ENCODE measurements at places on chromosomes 7 and 10.

DNA sequence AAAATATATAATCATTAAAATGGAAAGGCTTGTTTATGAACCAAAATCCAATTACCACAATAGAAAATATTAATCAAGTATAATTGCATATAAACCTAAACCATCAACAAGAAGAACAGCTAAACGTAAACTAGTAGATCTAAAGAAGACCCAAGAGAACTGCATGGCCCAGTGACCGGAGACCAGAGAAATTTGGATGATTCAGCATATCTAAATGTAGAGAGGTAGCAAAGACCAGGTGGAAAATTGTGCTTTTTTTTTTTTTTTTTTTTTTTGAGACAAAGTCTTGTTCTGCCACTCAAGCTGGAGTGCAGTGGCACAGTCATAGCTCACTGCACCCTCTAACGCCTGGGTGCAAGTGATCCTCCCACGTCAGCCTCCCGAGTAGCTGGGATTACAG is 207.2 kb upstream of the SEMA3E start:
- no peak for DNase-seq

DNA sequence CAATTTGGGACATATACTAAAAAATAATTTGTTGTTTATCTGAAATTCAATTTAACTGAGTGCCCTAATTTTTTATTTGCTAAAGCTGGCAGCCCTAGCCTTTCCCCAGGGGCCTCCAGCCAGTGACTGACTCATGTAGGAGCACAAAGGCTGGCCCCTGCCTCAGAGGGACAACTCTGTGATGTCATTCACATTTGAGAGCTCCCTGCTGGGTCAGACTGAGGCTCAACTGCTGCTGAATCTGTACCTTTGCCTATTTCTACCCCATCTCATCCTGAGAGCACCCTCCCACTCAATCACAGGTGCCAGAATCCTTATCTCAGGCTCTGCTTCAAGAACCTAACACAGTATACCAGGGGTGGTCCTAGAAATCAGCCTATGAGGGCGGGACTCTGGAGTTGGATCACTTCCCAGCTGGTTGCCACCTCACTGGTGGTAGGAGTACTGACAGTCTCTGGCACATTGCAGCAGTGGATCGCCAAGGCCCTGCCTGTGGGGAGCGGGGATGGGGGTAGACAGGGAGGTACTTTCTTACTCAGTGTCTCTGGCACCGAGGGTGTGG is 11.6 kb downstream of the GCK start:
- no peak for DNase-seq

- DNase-seq = no peak
Observed at GRCh38 chr7:132636581-132636980, 60.3 kb upstream of the PLXNA4 start.

DNA sequence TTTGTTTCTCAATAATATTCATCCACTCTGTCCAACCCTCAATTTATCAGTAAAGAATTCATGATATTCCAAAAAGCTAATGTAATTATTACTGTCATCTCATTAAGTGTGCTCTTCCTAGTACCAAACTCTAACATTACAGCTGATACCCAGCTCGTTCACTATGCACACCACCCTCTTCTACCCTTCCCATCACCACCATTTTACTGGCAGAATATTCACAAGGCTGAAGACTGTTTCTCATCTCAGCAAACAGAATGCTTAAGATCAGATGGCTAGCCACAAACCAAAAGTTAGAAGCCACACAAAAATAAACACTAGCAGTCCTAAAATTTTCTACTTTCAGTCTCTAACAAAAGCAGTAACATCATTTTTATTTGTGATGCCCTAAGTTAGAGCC is 121.5 kb downstream of the SRPK2 start:
- no peak for DNase-seq

GRCh38 chr7:147937428-147937827 is 653.1 kb upstream of the C7orf33 start:
- DNase-seq = peak; percentile 2

GRCh38 chr7:36777062-36777461 is 52.8 kb upstream of the AOAH start:
- DNase-seq = no peak

GRCh38 chr7:23467806-23468525 is 2.3 kb downstream of the IGF2BP3 start:
- DNase-seq = peak; percentile 36

- peak; percentile 43 for DNase-seq
Observed at GRCh38 chr10:90675621-90676020, 182.2 kb downstream of the HTR7 start.

- no peak for DNase-seq
Observed at GRCh38 chr7:126589068-126589684, 663.6 kb downstream of the GRM8 start.

Measured in AG10803 (cell line).